ENCODE measurements at places on chromosomes 7 and 10. TPM values are rescaled to one million over a fixed set of nuclear protein-coding genes. Genes with fewer than 3 reads are reported as not detected.

GRCh38 chr10:117454502-117454901 lies 79.3 kb upstream of the PDZD8 start:
- no peak for DNase-seq

- no peak for DNase-seq
Measured at GRCh38 chr7:82599895-82600294, 156.3 kb upstream of the CACNA2D1 start.

NEUROD6 gene
- not detected for total RNA-seq

DNA sequence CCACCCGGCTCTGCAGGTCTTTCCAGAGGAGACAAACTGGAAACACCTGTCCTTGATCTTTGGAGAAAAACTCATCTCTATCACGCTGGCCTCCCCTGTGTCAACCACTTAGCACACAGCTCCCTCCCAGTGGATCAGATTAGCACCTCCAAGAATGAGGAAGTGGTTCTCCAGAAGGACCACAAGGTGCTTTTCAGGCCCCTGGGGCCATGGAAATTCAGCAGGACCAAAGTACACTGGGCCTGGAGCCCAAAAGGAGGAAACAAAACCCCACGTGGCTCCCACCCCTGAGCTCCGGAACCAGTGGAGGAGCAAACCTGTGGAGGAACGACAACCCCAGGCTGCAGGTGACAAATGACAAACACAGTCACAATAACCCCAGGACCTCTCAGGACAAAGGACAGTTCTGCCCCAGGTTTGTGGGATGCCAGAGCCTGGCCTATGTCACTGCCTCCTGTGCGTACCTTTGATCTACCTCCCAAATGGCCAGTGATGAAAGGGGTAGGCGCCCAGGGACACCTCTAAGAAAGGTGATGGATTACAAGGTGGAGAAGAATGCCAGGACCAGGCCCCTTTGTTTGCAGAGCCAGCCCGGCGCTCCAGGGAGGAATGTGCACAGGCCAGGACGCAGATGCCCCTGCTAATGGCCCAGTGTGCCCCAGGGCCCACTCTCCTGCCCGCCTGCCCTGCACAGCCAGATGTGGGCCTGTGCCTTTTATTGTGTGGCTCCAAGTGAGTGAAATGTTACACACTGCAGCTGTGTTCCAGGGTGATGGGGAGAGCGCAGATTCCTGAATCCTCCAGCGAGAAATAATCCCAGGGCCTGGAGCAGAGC lies 5.7 kb downstream of the TNS3 start:
- peak; percentile 92 for DNase-seq

- DNase-seq: no peak
Measured at GRCh38 chr10:91653219-91653870, 20.5 kb upstream of the PPP1R3C start.

GRCh38 chr7:150924369-150924781 lies 53.7 kb downstream of the KCNH2 start:
- no peak for DNase-seq

GRCh38 chr10:126315494-126316177 lies 72.6 kb downstream of the ADAM12 start:
- no peak for DNase-seq

DNA sequence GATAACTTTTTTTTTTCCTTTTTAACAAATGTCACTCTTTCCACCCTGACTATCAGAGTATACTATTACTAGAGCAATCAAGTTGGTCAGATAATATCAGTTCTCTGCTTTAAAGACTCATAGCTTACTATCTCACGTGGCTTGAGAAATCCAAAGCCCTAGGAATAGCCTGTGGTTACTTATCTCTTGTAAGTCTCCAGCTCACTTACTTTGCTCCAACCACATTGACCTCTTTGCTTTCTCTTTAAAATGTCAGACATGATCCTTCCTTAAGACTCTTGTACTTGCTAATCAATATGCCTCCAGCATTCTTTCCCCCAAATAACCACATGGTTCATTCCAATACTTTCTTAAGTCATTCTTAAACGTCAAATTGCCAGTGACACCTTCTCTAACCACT lies 1292.2 kb downstream of the REEP3 start:
- DNase-seq: no peak
